ENCODE measurements at places on chromosomes 2 and 18.
A peak's percentile ranks its signal among the peaks of the same experiment; 100 is the strongest.

DNA sequence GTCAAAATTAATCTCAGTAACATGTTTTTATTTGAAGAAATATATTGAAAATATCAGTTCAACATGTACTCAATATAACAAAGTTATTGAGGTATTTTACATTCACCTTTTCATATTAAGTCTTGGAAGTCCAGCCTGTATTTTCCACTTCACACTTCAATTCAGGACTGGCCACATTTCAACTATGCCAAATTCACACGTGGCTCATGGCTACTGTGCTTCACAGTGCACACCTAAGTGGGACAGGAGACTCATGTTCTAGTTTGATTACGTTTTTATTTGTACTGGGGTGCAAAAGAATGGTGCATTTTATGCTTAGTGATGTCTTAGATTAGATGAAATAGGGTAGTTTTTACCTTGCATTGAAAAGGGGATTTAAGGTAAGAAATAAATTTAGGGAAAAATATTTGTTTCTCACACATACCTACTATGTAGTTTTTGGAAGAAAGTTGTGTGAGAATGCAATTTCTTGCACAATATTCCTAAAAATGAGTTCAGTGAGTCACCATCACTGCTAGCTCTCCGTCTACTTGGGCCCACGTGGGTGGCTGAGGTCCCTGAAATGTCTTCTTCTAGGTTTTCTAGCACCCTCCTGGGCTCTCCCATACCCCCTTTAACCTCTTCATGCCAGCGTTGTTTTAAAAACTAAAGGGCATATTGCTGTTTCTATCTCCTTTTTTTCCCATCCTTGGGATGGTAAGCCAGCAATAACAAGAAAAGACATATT, 87.0 kb downstream of the ST6GAL2 start:
- DNase-seq: no peak

GRCh38 chr18:23568281-23569138, 17.8 kb downstream of the NPC1 start:
- no peak for DNase-seq

GRCh38 chr2:27800856-27801255, 29.3 kb downstream of the MRPL33 start:
- no peak for DNase-seq

DNA sequence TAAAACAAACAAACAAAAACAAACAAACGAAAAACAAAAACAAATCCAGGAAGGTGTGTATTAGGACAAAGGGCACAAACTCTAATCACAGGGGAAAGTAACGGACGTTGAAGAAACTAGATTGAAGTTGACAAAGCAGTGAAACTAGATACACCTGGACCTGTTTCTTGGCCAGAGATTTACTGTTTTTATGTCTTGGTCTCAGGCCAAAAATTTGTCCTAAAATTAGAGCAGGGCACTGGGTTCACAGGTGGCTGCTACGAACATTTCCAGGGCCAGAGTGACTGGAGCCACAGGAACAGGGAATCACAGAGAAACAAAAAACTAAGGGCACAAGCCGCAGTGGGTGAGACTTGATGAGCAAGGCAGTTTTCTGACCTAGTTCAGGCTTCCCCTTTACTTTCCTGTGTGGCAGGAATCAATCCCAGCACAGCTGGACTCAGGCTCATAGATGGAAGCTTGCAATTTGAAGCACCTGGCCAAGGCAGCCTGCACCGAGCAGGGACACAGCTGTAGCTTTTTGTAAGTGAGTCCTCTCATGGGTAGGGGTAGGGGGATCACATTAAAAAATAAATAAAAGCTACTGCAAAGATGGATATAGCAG, 329.4 kb downstream of the DLGAP1 start:
- DNase-seq: no peak

- peak; percentile 30 for DNase-seq
These were observed 129.3 kb downstream of the MBP start for GRCh38 chr18:77003316-77003715.

- no peak for DNase-seq
These were observed 78.1 kb downstream of the TWIST2 start for GRCh38 chr2:238925816-238926521.

GRCh38 chr18:65422544-65423136, 328.2 kb upstream of the CDH7 start:
- no peak for DNase-seq

GRCh38 chr18:34959211-34959829, 81.9 kb upstream of the MAPRE2 start:
- DNase-seq: no peak

GRCh38 chr18:42174909-42175308, 219.9 kb downstream of the PIK3C3 start:
- peak; percentile 78 for DNase-seq

GRCh38 chr2:240322231-240322955, 113.1 kb upstream of the GPC1 start:
- DNase-seq: no peak
